Stimulated activated CD4-positive, alpha-beta T cell treated with anti-CD3 and anti-CD28 coated beads, Interleukin-15, amount 100 ng/mL, for 24 hours (primary cell): ENCODE measurements at places on chromosomes 2 and 18.
A peak's percentile ranks its signal among the peaks of the same experiment; 100 is the strongest.

GRCh38 chr2:64938607-64939285, 50.5 kb upstream of the SLC1A4 start:
- DNase-seq, result no peak

GRCh38 chr2:241877989-241878970, 8.8 kb downstream of the RTP5 start:
- DNase-seq, result peak; percentile 82

DNA sequence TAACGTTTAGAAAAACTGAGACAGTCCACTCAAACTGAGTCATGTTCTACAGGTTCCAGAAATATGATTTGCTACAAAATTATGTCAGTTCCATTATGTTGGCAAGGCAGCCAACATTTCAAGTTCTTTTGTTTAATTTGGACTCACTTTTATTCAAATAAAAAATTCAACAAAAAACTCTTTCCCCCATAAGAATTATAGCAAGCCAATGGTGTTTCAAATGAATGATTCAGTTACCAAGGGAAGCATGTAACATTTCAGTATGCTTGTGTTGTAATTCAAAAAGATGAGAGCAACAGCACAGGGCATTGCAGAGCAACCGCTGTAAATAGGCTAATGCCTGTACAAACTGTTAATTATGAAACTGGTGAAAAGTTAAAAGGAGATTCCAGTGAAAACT, 140.8 kb downstream of the FIGN start:
- DNase-seq, result no peak

DNA sequence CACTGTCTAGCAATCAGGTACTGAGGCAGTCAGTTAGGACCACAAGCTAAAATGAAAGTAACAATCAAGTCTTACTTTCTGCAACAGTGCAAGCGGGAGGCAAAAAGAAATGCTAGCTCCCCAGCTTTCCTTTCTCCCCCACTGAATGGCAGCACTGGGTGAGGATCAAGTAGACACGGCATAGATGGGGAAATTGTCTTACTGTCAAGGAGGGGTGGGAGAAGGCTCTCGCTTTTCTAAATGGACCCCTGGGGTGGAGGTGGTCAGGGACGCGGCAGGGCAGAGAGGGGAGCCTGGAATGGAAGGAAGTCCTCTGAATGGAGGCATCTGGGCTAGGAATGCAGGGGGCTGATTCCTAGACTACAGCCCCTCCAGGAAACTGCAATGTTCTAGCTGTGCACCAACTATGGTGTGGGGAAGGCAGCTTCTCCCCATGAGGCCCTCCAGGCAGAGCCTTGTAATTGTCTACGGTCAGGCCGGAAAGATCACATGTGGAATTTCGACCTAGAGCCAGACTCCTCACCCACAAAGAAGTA, 24.3 kb downstream of the METTL8 start:
- no peak for DNase-seq

DNA sequence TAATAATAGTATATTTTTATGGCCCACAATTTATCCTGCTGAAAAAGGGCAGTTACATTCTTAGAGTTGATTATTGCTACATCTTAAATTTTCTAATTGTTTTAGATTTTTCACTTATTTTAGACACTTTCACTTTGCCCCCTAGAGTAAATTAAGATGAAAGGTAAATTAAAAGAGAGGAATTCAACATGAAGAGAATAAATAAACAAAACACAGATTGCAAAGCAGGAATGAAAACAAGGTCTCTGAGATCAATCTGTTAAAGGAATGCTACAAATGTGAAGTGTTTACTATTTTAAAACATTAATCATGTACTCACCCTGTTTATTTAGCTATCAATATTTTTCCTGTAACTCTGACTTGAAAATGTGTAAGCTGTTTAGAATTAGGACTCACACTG, 113.5 kb upstream of the ETAA1 start:
- DNase-seq, result no peak

DNA sequence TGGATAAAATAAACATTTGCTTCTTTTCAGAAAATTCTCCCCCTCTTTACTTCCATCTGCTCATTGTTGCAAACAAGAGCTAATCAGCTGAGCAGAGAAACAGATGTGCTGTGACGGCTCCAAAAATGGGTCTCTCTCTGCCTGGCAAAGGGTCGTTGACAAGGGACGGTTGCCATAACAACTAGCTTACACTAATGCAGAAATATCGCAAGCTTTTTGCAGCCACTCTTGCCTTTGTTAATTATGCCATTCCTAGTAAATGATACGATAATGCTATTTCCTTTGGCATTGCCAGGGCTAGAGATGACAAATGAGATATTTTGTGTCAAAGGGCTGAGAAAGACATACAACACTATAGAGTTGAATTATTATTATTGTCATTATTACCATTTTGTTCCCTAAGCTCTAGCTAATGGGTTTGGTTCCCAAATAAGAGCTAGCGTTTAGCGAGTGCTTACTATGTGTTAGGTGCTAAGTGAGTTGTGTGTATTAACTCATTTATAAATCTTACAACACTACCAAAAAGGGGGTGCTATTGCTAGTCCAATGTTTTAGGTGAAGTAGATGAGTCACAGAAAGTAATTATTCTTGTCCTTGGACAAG, 46.8 kb downstream of the MYO3B start:
- no peak for DNase-seq

- DNase-seq, result no peak
Measured at GRCh38 chr2:211396815-211397214, 840.4 kb downstream of the CPS1 start.

GRCh38 chr2:197633109-197633657, 42.2 kb downstream of the RFTN2 start:
- no peak for DNase-seq
